Posterior vena cava (tissue), 2 donors: ENCODE measurements at places on chromosomes 6 and 20. TPM values are rescaled to one million over a fixed set of nuclear protein-coding genes. Genes with fewer than 3 reads are reported as not detected.

GRCh38 chr6:133131621-133132465 is 109.3 kb upstream of the EYA4 start:
- no peak for DNase-seq

DNA sequence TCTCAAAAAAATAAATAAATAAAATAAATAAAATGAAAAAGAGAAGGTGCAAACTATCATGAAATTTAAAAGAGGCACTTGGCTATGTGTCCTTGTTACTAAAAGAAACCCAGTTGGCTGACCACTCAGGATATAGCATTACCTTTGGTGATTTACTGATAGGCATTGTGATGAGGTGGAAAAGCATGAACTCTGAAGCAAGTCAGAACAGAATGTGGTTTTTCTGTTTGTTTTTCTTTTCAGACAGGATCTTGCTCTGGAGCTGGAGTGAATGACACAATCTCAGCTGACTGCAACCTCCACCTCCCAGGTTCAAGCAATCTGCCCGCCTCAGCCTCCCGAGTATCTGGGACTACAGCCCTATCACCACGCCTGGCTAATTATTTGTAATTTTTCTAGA is 31.9 kb downstream of the ZNF184 start:
- DNase-seq, result no peak

DNA sequence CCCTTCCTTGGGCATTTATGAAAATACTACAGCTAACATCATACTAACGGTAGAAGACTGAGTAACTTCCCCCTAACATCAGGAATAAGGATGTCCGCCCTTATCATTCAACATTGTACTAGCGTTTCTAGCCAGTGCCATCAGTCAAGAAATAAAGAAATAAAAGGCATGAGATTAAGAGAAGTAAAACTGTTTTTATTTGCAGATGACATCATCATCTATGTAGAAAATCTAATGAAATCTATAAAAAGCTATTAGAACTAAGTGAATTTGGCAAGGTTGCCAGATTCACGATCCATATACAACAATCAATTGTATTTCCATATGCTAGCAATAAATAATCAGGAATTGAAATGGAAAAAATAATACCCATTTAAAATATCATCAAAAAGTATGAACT is 54.6 kb downstream of the STK35 start:
- DNase-seq, result no peak

DNA sequence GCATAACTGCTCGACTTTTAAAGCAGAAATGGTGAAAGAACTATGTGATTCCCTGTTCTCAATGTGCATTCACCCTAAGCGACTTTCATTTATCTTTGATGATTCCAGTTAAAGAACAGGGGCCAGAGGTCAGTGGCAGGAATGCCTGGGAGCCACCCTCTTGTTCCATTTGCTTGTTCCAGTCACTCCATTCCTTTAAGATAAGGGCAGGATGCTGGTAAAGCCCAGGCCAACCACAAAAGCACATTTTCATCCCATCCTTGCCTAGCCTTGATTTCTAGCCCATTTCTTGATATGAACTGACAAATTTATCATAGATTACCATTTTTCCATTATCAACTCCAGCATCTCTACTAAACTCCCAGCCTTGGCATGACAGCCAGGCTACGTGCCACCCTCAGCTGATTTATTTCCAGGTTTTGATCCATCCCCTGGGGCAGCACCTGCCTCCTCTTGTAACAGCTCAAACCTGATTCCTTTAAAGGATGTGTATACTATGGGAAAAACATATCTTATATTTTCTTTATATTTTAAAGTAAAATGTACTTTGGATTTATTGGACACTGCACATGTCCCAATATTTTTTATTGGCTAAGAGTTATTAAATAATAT is 19.2 kb downstream of the HMGN3 start:
- no peak for DNase-seq

- no peak for DNase-seq
Measured at GRCh38 chr6:82954937-82955577, 110.6 kb downstream of the UBE3D start.

DNA sequence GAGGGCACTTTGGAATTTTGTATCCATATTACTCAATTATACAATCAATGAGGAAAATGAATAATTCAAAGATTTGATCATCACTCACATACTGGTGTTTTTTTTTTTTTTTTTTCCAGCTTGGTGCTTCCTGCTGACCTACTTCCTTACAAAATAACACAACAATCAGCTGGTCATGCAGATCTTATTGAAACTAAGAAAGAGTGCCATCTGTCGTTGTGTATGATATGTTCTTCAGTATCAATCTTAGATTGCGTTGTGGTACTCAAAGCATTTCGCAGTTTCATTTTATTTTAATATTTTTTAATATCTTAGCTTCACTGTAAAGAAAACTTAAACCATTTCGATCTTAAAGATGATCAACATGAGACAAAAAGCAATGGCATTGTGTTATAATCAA is 155.6 kb downstream of the OGFRL1 start:
- DNase-seq, result no peak

GRCh38 chr6:111600588-111601445 is 4.9 kb downstream of the TRAF3IP2 start:
- no peak for DNase-seq

DNA sequence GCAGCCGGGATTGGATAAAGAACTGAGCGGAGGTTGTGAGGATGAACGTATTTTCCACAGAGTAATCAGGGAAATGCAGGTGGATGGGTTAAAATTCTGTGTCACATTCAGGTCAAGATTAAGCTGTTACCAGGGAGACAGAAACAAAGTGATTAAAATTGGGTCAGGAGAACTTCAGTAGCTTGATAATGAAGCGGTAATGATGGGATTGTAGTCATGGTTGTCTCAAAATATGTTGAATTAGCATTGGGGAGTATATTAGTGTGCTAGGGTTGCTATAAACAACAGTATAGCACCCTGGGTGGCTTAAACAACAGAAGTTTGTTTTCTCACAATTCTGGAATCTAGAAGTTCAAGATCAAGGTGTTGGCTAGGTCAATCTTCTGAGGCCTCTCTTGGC is 155.5 kb downstream of the GJA1 start:
- DNase-seq, result no peak

GRCh38 chr6:36722879-36723278 is 25.3 kb downstream of the RAB44 start:
- DNase-seq, result no peak

DNA sequence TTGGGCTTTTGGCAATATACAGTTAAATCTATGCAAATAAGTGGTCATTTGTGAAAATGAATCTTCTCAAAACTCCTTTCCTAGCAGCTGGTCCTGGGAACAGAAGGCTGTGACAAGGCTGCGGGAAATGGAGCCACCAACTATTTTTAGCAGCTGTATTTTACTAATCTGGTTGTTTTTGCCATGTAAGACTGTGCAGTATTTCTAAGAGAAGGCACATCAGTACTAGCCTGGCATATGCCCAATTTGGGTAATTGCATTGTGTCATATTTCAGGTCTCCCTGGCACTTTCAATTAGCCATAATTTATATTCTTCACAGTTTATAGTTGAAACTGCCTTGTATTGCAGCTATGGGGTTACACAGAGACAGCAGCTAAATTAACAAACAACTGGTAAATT is 109.6 kb downstream of the MANEA start:
- DNase-seq, result no peak

The SERPINB1 gene
- 30.8 TPM for total RNA-seq

The TRIM40 gene
- total RNA-seq, result not detected

The TAGAP gene
- total RNA-seq, result 2.3 TPM

The IPCEF1 gene
- total RNA-seq, result 3.7 TPM

The C20orf204 gene
- total RNA-seq, result 0.83 TPM

The PDCD2 gene
- 40.7 TPM for total RNA-seq
